CD4-positive, alpha-beta T cell treated with Interleukin-15 for 1 hour (primary cell): ENCODE measurements at places on chromosomes 7 and 10.
A peak's percentile ranks its signal among the peaks of the same experiment; 100 is the strongest.

DNA sequence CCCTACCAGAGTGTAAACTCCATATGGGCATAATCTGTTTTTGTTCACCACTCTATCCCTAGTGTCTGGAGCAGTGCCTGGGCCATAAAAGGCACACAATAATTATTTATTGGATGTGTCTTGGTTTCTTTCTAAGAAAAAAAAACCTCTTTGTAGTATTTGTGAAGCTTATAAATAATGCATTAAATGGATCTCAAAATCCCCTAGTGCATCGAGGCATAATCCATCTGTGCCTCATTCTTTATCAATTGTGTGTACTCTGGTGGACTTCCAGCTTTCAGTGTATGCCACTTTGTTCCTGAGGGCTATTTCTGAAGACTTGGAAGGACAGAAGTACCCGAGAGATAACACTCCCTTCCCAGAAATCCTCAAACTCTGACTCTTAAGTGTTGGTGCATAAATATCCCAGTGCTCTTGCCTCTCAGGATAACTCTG is 255.0 kb upstream of the PHYHIPL start:
- DNase-seq = no peak

DNA sequence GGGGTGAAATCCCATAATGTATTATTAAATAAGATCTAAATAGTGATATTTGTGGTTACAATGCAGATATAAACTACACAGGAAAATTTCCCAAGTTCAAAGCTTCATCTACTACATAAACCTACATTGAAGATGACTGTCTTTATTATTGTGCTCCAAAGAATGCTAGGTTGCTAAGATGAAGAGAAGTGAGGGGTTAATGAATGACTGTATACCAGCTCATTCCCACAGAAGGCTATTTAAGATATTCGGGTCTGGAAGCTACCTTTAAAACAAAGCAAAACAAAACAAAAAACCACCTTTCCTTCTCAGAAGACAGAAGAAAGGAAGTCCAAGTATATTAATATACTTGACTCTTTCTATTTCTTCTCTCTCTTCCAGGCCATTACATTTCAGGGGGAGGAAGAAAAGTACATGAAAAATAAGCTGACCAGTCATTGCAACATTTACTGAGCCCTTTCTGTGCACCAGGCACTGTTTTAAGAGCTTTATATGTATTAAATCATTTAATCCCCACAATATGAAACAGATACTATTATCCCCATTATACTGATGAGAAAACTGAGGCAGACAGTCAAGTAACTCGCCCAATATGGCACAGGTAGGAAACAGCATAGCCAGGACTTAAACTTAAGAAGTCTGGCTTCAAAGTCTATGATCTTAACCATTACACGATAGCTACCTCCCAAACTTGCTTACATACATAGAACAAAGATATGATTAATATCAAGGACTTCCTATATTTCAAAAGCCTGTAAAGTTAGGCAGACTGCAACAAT is 48.1 kb downstream of the TNPO3 start:
- no peak for DNase-seq

- no peak for DNase-seq
Measured at GRCh38 chr7:148540041-148540738, 50.4 kb upstream of the C7orf33 start.

- DNase-seq = peak; percentile 47
Measured at GRCh38 chr10:103692436-103692951, 162.9 kb downstream of the SH3PXD2A start.

GRCh38 chr7:139699640-139700504 is 77.9 kb downstream of the HIPK2 start:
- no peak for DNase-seq

DNA sequence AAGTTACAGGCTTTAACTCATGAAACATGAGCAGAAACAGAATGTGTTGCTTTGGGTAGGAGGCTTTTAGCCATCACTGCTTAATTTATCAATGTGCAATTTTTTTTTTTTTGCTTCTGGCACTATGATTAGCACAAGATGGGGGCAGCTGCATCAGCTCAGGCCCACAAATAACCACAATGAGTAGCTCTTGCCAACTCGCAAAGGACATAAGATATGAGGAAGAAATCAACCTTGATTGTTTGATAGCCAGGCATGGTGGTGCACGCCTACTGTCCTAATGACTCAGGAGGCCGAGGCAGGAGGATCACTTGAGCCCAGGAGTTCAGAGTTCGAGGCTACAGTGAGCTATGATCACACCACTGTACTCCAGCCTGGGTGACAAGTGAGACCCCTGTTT is 12.3 kb downstream of the NOD1 start:
- DNase-seq = no peak

GRCh38 chr7:43944286-43944685 is 18.1 kb downstream of the UBE2D4 start:
- no peak for DNase-seq

DNA sequence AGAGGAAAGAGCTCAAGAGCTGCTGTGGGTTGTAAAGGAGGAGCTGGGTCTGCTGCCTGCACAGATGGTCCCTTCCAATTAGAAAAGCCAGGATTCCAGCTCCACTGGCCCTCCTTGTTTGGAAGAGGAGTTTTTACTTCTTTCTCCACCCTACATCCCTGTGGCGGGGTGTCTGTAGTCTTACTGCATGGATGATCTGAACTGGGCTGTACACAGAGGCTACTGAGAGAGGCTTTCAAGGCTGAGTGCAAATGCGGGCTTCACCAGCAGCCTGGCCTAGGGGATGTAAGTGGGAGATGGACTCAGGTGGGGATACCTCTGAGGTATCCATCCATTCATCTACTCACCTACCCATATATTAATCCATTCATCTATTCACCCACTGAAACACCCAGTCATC is 7.1 kb upstream of the CXCL12 start:
- no peak for DNase-seq

- no peak for DNase-seq
Measured at GRCh38 chr7:103651593-103652377, 205.8 kb upstream of the SLC26A5 start.

DNA sequence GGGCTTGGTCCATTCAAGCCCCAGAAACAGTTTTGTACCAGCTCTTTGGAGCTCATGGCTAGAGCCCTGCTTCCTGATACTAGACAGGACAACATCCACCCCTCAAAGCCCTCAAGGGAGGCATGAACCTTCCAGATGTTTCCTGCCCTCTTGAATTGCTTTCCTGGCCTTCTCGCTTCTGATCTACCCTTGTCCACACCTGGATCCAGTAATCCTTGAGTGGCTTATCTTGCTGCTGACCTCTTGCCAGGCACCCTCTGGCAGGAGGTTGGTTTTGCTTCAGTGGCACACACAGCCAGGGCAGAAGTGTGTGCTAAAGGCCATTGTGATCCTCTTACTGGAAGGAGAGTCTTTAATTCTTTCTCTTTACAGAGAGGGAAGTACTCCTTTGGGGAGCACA is 495.8 kb downstream of the PLXNA4 start:
- no peak for DNase-seq

DNA sequence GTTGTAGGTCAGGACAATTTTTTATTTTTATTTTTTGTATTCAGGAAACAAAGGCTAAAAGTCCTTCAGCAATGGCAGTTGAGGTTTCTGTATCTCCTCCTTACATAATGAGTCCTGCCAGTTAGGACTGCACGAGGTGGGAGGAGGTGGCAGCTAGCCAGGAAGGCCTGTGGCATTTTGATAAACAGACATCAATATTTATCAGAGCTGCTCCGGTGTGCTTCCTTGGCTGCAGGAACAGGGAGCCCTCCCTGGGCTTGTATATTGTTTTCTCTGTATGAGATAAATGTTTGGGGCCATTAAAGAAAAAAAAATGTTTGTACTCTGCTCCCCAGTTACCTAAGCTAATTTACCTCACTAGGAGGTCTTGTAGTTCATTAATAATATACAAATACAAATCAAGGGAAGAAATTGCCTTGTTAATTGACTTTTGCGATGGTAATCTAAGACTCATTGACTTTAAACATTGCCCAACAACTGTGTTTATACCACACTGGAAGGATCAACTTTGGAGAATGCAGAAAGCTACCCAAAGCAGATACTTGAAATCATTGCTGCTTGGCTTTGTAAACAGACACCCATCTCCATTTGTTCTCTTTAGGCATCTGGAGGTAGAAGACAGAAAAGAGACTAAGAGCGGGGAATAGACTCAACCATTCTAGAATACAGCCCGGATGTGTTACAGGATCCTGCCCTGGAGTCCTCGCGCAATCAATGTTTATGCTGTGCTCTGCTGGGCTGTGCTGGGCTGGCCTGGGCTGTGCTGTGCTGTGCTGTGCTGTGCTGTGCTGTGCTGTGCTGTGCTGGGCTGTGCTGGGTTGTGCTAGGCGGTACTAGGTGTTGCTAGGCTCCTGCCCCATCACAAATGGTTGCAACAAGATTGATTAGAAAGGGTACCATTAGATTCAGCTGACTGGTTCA is 36.5 kb upstream of the PDZD8 start:
- DNase-seq = no peak

- DNase-seq = no peak
Measured at GRCh38 chr7:121862591-121862990, 10.4 kb upstream of the PTPRZ1 start.

- DNase-seq = no peak
Measured at GRCh38 chr7:1289666-1290025, 57.0 kb downstream of the UNCX start.

DNA sequence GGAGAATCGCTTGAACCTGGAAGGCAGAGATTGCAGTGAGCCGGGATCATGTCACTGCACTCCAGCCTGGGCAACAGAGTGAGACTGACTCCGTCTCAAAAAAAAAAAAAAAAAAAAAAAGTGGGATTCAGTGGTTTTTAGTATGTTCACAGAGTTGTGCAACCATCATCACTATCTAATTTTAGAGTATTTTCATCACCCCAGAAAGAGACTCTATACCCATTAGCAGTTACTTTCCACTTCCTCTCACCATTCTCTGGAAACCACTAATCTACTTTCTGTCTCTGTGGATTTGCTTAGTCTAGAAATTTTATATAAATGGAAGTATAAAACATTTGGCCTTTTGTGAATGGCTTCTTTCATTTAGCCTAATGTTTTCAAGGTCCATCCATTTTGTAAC is 113.4 kb downstream of the ST7 start:
- DNase-seq = no peak

DNA sequence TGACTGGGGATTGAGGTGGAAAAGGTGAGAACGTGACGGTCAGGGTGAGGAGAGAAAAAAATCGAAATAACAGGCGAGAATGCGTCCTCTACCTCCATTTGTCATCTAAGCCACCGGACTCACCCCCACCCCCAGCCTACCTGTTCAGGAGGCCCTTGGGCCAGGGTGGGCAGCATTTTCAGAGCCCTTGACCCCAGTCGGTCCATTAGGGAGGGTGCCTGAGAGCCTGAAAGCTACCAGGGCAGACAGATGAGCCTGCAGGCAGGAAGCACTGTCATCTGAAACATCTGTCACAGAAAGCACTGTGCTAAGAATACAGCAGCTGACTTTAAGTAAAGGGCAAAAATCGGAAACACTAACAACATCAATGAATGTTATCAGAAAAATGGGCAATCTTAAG is 47.0 kb downstream of the MAD1L1 start:
- no peak for DNase-seq

GRCh38 chr7:152735443-152736004 is 24.0 kb upstream of the ACTR3B start:
- no peak for DNase-seq

- no peak for DNase-seq
Measured at GRCh38 chr7:132328047-132328620, 248.1 kb downstream of the PLXNA4 start.

GRCh38 chr7:95776561-95777185 is 4.3 kb downstream of the DYNC1I1 start:
- DNase-seq = no peak

- DNase-seq = no peak
Measured at GRCh38 chr7:157605638-157606037, 268.8 kb downstream of the DNAJB6 start.

DNA sequence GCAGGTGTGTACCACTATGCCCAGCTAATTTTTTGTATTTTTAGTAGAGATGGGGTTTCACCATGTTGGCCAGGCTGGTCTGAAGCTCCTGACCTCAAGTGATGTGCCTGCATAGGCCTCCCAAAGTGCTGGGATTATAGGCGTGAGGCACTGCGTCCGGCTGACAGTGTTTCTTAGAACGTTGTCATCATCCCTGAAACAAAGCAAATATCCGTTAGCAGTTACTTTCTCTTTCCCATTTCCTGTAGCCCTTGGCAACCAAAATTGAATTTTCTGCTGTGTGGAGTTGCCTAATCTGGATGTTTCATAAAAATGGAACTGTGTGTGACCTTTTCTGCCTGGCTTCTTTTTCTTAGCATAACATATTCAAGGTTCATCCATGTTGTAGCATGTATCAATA is 22.4 kb downstream of the ZNF33A start:
- DNase-seq = no peak

GRCh38 chr7:5596046-5596895 is 172.6 kb upstream of the TNRC18 start:
- DNase-seq = peak; percentile 64

- no peak for DNase-seq
Measured at GRCh38 chr7:147197006-147197405, 1080.4 kb downstream of the CNTNAP2 start.

GRCh38 chr7:584122-584465 is 64.4 kb upstream of the PDGFA start:
- peak; percentile 88 for DNase-seq

GRCh38 chr10:6978187-6978627 is 398.1 kb upstream of the PRKCQ start:
- DNase-seq = no peak

DNA sequence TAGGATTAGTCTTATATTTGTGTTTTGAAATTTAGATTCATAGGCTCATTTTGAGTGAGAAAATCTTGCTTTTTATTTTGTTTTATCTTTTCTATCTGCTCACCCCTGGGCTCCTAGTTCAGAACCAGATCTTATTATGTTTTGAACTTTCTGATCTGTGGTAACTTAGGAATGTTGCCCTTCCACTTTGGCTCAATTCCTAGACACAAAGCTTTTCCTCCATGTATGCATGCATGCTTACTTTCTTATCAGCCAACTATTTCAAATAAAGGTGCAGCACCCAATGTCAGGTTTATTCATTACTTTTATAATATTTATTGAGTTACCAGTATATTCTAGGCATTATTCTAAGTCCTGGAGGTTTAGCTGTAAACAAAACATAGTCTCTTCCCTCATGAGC is 374.8 kb upstream of the KIAA1217 start:
- no peak for DNase-seq

DNA sequence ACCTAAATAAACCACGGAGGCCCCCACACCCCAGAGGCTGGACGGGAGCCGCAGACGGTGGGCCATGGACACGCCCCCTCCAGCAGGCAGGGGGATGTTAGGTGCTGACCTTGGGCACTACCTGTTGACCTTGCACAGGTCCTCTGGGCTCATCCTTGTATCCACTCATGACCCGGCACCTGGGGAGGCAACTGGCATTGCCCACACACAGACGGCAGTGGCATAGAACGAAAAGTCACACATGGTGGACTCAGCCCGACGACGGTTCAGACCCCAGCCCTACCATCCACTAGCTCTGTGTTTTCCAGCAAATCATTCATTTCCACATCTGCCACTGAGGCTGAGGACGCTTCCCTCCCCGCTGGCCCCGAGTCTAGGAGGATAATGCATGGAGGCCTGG is 247.7 kb upstream of the PPP2R2D start:
- DNase-seq = no peak

DNA sequence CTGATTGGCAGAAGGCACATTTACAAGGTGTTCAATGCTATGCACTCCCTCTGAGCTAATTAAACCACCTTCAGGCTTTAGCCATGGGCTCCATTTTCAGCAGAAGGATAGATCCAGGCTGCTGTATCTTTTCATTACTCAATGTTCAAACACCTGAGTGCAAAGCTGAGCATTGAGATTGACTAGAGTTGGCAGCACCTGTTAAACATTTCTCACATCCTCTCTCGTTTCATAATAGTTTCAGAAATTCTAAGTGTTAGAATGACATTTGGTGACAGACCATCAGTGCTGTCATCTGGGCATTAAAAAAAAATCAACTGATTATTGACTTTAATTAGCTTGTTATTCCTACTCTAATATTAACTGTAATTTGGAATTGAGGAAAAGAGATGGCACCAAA is 187.1 kb upstream of the SEMA3E start:
- no peak for DNase-seq
